ENCODE measurements at places on chromosomes 1 and 21.

GRCh38 chr21:25506887-25507286, 100.4 kb downstream of the MRPL39 start:
- DNase-seq, result no peak

DNA sequence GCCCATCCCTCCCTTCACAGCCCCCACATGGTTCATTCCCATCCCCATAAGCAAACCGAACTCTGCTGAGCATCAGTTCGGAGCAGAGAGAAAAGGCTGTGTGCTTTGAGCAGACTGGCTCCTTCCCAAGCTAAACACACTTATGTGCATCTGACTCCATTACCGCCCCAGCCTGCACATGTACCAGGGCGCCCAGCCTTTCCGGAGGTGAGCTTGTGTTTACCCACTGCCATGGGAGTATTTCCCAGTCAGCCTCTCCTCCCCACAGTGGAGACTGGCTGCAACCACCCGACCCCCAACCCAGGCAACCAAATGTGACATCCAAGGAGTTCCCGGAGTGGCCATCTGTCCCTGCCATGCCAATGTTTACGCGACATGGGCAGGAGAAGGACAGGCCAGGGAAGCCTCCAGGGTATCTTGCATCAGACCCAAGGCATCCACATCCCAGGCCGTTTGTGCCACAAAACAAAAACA, 9.4 kb downstream of the TIAM1 start:
- DNase-seq, result no peak

DNA sequence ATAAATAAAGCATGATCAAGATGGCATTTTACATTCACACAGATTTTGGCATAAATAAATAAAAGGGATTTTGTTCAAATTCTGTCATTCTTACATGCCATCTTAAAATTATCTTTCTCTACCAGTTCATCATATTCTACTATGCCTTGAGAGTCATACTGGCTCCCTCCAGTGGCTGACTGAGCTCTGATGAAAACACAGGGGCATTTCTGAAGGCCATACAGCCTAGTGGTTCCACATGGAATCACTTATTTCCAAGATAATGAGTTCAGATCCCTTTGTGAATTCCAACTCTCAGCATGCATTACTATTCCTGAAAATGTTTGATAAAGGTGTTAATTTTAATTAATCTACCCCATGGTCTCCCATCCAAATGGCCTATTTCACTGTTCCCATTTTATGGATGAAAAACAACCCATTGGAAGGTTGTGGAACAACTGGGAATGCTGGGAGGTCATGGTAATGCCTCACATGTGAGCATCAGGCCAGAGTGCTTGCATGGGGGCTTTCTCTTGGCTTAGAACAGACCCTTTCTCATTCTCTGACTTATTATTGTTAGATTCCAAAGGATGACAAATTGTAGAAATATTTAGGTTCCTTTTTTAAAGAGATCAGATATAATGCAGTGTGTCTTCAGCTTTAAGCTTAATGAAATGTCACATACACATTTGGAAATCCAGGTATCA, 622.4 kb upstream of the PKN2 start:
- DNase-seq, result peak; percentile 2

DNA sequence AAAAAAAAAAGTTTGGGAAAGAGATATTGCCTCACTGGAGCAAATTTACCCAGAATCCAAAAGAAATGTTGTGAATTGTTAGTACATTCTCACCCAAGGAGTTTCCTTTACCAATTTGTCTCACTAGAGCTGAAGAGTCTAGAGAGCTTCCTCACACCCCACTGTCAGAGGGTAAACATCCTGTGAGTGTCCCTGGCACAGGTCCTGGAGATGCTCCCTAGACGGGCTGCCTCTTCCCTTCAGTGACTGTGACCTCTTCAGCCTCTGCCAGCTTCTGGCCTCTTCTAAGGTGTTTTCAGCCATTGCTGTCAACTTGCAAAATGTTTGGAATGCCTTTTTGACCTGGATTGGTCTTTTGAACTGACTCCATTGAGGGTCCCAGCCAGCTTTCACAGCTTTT, 159.4 kb downstream of the DHRS3 start:
- DNase-seq, result no peak

DNA sequence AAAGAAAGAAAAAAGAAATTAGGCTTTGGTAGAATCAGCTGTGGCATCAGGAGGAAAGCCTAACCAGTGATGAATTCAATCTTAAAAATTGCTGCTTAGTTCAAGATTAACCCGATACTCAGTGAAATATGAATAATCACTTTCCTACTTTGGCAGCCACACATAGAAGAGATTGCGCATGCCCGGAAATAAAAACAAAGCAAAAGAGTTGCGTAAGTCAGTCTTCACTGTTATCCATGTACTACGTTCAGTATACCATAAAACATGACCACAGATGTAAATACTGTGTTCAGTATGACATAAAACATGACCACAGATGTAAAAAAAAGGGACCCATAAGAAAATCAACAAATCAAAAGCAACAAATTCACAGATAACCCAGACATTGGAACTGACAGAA, 19.2 kb downstream of the CD1D start:
- no peak for DNase-seq

DNA sequence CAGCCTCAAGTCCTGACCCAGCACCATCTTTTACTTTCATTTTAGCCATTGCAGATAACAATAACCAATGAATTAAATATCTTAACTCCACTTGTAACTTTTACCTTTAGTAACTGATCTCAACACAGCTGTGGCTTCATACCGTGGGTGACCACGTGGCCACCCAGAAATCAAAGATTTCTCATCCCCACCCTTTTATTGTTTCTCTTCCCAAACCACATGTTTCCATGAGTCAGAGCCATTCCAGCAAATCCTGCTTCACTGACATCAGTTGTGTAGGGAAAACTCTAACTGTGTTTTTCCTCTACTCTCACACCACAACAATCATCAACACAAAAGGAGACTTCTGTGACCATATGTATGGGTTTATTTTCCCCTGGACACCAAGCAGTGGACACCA, 25.1 kb upstream of the BRDT start:
- no peak for DNase-seq

GRCh38 chr1:237492359-237492758, 398.4 kb downstream of the ZP4 start:
- no peak for DNase-seq

GRCh38 chr1:176903474-176903873, 261.0 kb downstream of the ASTN1 start:
- no peak for DNase-seq

- no peak for DNase-seq
Measured at GRCh38 chr1:245645894-245646293, 491.1 kb downstream of the KIF26B start.

DNA sequence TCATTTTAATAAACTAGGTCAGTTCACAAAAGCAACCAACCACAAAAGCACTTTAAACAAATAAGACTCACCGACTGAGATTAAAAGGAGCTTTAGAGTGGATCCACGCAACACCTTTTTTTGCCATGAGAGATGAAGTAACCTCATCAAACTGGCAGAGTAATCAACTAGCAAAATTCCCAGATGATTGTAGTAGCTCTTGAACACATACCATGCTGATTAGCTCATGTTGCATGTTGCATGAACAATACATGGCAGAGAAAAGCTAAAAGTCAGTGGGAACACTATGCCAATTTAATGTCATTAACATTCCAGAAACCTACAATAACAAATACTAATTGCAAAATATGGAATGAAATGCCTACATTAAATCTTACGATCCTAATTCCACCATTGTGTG, 4.1 kb downstream of the WARS2 start:
- DNase-seq, result no peak

Measured in activated CD4-positive, alpha-beta T cell treated with anti-CD3 and anti-CD28 coated beads, Interleukin-2, Interleukin-4, amounts not matched to agents 100 ng/mL and 50 ng/mL, durations not matched to agents 16 hours and 8 hours (primary cell).